KBM-7 (cell line): ENCODE measurements at places on chromosomes 3 and 15.

GRCh38 chr3:115709093-115709492 is 85.8 kb downstream of the GAP43 start:
- no peak for DNase-seq

DNA sequence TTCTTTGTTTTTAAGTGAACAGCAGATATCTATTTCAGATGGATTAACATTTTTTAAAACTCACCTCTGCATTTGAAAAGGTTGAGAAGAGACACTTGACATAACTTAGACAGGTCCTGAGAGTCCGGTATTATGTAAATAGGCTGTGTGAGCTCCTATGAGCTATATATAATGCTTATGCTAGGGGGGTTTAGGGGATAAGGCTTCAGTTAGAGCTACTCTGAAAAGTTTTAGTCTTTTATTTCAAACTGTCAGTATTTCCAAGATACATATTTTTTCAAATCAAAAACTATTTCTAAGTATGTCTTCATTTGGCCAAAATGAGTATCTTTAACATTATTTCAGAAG is 16.9 kb downstream of the SHC4 start:
- DNase-seq = no peak

DNA sequence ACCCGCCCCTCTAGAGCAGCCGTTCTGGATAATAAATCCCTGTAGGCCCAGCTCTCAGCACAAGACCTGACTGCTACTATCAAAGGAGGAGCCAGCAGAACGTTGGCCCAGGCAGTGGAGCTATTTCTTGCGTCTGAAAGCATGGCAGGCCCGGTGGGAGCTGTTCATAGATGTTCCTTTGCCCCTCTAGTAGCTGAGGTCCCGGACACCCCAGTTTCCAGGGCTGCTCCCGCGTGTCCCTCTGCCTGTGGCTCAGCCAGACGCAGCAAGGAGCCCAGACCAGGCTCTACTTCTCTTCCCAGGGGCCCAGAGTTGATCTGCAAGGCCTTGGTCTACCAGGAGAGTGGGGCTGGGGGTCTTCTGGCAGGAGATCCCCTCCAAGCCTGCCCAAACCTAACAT is 76.1 kb downstream of the FAM174B start:
- no peak for DNase-seq

DNA sequence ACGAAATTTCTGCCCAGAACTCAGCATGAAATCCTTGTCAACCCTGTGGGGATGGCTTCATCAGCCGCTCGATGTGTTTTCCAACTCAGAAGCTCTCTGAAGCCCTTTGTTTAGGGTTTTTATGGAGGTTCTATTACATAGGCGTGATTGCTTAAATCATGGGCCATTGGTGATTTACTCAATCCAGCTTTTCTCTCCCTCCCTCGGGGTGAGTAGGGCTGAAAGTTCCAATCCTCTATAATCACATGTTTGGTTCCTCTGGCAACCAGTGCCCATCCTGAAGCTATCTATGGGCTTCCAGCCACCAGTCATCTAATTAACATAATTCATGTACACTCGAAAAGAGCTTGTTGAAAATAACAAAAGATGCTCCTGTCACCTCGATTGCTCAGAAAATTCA is 51.6 kb downstream of the GATM start:
- no peak for DNase-seq

- DNase-seq = no peak
These were observed 398.9 kb upstream of the THBS1 start for GRCh38 chr15:39181940-39182339.

DNA sequence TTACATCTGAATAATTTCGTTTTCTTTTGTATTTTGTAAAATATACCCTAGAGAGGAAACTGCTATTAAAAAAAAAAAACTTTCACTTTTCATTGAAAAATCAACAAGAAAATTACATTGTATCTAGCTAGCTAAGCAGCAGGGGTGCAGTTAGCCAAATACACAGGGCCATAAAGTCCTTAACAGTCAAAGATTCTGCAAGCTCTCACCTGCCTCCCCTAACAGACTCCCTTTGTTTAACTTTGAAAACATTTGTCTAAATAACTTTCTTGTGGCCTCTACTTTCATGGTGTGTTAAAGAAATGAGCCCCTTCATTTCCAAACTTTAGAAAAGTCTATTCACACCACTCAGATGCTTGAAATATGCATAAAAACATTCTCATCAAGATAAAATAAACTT is 23.3 kb downstream of the CBLB start:
- DNase-seq = no peak

DNA sequence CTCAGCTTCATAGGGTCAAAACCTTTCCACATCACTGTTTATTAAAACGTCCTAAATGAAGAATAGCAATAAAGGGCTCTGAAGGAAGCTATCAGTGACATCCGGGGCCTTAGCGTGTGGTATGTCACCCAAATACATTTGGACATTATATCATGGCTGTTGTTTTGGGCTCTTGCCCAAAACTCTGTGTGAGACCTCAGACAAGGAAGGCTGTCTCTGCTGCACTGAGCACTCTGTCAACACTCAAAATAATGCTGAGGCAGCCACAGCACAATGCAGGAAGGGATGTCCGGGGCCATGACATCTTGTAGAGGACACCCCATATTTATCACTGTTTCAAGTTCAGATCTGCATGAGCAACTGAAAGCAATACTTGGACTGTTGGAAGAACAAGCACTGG is 293.8 kb upstream of the WNT5A start:
- DNase-seq = no peak

- DNase-seq = no peak
These were observed 62.4 kb upstream of the SPATA12 start for GRCh38 chr3:56998076-56998529.

DNA sequence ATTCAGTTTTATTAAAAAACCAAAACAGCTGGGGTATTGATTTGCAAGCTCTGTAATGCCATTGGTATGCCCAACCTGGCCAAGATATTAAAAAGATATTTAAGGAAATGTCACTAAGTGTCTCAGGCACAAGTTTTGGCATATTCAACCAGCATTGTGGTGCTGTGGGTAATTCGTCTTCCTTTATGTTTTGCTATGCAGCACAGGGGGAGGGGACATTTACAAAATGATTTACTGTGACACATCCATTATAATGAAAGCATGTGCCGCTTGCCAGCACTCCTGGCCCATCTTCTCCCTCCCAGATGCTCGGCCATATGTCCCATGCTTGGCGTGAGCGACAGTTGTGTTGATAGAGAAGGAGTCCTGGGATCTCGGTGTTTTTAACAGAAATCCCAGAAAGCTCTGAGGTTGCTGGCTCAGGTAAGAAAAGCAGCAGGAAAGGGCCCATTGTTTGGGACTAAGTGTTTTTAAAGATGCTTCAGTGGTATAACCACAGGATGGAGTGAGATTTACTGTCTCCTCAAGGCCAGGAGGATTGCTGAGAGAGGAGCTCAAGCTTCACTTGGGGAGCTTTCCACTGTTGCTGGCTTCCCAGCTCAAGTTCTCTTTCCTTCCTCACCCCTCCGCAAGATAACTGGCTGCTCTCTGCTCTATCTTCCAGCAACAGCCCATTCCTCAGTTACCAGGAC is 158.2 kb upstream of the TSC22D2 start:
- no peak for DNase-seq

- DNase-seq = peak; percentile 83
These were observed 43.1 kb upstream of the TOPAZ1 start for GRCh38 chr3:44198284-44199269.

DNA sequence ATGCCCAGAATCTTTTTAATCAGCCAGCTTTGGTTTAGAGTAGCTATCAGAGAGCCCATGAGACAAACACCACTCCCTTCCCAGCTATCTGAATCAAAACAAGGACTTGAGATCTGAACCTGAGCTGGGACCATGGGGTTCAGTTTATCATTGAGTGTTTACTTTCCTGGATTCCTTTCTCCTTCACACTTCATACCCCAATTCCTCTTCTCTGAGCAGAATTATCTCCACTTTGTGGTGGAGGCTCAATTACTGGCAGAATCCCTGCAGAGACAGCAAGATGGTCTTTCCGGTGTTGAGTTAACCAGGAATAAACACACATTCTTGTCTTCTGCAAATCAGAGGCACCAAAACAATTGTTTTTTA is 102.4 kb downstream of the RPL22L1 start:
- no peak for DNase-seq

DNA sequence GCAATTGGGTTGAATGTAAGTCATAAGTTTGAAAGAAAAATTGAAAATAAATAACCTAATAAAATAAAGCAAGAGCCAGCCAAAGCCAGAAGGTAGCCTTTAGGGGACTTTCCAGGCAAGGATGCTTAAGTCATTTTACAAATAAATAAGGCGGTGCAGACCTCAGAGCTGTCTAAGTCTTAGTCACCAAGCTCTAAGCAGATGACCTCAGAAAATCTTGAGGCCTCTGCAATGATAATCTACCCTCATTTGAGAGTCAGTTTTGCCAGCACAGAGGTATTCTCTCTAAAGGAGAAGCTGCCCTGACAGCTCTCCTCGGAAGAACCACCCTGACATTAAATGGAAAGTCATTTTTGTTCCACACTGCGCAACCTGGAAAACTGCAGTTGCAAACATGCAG is 113.9 kb downstream of the OXNAD1 start:
- no peak for DNase-seq

GRCh38 chr3:193977622-193978021 is 158.3 kb upstream of the HES1 start:
- no peak for DNase-seq
